Hematopoietic multipotent progenitor cell treated with erythropoietin and hydrocortisone succinate and interleukin-3 and kit ligand, for 4 days (in vitro differentiated cells): ENCODE measurements at places on chromosomes 1 and 21.
A peak's percentile ranks its signal among the peaks of the same experiment; 100 is the strongest.

DNA sequence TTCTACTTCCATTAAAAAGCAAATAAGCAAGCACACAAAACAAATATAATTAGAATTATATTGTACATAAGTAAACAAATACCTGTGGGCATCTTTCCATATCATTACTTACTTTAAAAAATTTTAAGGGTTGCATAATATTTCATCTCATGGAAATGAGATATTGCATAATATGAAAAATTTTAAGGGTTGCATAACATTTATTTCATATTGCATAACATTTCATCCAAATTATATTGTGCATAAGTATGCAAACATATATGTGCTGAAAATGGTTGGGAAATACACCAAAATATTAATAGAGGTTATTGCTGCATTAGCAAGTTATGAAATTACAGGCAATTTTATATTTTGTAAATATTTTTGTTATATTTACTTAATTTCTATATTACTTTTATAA is 213.7 kb downstream of the KCNH1 start:
- DNase-seq: peak; percentile 12

DNA sequence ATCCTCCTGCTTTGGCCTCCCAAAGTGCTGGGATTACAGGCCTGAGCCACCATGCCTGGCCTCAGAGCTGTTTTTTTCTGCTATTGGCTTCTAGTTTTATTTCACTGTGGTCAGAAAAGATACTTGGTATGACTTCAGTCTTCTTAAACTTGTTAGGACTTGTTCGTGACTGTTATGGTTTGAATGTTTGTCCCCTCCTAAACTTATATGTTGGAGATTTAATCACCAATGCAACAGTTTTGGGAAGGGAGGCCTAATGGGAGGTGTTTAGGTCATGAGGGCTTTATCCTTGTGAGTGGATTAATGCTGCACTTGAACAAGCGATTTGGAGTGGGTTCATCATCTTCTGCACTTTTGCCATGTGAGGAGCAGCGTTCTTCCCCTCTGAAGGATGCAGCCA is 24.5 kb upstream of the SOD1 start:
- DNase-seq: no peak

GRCh38 chr1:27292106-27292505 is 29.9 kb upstream of the TMEM222 start:
- no peak for DNase-seq

- no peak for DNase-seq
Observed at GRCh38 chr1:204959374-204959773, 83.6 kb upstream of the CNTN2 start.

DNA sequence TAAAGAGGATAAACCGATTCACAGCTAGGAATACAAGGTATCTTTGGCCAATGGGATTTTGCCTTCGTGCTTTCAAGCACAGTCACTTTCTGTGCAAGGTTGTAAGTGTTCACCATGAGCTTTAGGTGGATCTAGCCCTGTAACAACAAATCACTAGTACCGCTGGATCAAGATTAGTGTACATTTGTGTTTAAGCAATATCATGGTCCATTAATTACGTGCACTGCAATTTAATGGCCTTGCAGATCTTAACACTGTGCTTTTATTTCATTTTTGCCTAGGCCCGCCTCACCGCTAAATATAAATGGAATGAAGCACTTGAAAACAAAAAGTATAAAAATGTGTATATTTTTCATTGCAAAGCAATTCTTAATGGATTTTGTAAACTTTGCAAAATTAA is 461.1 kb downstream of the DSCAM start:
- no peak for DNase-seq

DNA sequence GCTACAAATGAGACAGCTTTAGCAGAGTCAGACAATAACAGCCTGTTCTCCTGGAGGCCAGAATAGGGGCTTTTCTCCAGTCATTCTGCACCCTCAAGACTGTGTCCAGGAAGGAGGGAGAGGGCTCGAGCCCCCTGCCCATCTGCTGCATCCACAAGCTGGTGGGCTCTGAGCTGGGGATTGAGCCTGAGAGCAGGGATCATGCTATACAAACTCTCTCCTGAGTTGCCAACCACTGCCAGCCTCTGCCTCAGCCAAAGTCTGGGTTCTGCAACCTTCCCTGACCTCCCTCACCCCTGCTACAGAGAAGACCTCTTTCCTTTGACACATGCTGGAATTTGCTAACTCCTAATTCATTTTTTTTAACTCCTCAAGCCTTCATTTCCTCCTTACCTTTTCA is 14.8 kb upstream of the PPM1J start:
- DNase-seq: no peak

- DNase-seq: no peak
Observed at GRCh38 chr1:201763455-201764140, 65.4 kb upstream of the IPO9 start.

DNA sequence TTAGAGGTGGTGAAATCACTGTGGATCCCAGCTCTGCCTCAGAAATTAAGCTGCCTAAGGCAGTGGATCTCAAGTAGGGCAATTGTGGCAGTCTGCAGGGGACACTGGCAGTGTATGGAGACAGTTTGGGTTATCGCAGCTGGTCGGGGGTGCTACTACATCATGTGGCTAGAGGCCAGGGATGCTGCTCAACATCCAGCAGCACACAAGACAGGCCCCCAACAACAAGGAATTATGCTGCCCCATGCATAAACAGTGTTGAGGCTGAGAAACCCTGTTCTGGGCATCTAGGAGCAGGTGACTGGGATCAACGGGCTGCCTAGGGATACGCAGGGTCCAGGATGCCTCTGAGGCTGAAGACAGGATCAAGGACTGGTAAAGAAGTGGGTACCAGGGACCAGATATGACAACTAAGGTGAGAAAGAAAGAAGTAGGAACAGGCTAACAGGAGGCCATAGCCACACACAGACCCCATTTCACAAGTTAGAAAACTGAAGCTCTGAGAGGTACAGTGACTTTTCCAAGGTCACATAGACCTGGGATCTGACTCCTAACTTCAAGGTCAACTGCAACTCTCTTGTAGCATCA is 8.7 kb downstream of the BATF3 start:
- no peak for DNase-seq

- no peak for DNase-seq
Observed at GRCh38 chr1:117809764-117810163, 119.7 kb downstream of the GDAP2 start.

DNA sequence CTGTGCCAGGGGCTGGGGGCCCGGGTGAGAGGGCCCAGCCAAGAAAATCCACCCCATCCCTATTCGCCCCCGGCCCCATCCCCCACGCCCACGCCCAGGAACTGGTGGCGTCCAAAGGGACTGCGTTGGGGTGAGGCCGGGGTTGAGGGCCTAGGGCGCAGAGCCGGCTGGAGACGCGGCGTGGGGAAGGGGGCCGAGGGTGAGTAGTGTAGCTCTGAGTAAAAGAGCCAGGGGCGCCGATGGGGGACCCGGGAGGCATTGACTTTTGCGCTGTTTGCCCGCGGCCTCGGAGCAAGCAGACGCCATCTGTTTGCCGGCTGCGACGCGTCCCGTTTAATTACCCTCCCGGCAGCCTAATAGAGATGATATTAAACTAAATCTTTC is 3.5 kb upstream of the DMRTA2 start:
- DNase-seq: no peak

GRCh38 chr1:117544509-117545109 is 61.2 kb upstream of the TENT5C start:
- no peak for DNase-seq

DNA sequence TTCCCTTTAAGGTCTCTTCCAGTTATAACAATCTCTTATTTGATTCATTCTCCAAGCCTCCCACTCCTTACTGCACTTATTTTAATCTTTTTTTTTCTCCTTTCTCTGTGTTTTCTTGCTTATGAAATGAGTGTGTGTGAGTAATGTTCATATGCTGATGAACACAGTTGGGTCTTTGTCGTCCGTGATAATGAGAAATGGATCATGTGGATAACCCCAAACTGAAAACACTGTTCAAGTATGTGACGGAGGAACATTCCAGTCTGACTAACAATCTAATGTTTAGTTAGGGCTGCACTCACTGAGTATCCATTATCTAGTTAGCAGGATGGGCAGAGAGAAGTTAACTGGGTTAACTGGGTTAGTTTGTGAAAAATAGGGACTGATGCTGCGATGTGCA is 253.1 kb upstream of the DUSP10 start:
- DNase-seq: no peak

DNA sequence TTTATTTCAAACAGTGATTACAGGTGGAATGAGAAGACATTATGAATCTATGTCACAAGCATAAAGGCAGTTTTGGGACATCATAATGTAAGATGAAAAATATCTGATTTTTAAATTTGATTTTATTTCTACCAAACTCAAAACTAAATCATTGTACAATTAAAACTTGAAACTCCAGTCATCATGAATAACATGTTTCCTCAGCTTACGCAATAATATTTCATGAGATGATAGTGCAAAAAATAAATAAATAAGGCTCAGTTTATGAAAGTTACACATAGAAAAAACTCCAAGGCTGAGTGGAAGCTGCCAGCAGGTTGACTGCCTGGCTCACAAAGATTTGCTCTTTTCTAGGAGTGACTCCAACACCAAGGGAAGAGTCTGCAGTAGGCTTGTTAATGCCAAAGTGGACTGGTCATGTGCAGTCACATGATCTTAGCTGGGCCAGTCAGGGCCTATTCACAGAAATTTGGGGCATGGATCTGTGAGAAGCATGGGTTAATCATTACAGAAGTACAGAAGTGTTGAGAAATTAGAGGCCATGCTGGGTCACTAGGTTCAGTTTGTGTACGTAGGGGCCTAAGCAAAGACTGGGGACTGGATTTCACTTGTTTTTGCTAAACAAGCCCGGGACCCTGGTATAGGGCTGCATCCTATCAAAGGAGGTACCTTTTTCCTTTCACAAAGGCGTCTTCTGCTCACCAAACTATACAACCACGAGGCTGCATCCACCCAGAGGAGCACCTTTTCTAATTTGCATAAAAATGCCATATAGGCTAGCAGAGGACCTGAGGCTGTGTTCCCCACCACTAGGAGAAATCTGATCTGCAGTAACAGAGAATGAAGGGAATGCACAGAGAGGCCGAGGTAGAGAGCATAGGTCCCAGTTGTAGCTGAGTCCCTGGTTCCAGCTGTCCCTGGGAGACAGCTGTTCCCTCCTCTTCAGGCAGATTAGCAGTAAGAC is 4.9 kb upstream of the ABCA4 start:
- DNase-seq: no peak
